ENCODE measurements at places on chromosomes 7 and 10.
A peak's percentile ranks its signal among the peaks of the same experiment; 100 is the strongest.

- DNase-seq: peak; percentile 8
Measured at GRCh38 chr10:7773845-7774801, 13.7 kb downstream of the KIN start.

DNA sequence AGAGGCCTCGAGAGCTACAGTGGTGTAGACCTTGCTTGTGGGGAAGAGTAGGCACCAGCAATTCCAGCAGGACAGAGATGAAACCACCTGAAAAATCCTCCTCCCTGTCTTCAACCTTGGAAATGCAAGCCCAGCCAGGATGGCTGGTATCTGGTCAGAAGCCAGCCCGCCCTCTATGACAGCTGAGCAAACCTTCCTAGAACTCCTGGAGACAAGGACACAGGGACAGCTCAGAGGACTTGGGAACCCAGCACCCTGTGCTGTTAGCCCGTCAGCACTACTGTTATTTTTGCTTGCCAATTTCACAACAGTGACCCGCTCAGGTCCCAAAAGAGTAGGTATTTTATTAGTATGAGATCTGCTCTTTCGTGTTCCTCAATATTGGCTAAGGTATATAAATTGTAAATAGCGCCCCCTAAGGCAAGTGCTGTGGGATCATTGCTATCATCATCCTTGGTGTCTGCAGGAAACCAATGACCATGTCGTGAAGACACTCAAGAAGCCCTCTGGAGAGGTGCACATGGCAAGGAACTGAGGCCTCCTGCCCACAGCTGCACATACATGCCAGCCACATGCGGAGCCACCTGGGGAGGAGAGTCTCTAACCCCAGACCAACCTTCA lies 156.5 kb upstream of the CHST15 start:
- no peak for DNase-seq

DNA sequence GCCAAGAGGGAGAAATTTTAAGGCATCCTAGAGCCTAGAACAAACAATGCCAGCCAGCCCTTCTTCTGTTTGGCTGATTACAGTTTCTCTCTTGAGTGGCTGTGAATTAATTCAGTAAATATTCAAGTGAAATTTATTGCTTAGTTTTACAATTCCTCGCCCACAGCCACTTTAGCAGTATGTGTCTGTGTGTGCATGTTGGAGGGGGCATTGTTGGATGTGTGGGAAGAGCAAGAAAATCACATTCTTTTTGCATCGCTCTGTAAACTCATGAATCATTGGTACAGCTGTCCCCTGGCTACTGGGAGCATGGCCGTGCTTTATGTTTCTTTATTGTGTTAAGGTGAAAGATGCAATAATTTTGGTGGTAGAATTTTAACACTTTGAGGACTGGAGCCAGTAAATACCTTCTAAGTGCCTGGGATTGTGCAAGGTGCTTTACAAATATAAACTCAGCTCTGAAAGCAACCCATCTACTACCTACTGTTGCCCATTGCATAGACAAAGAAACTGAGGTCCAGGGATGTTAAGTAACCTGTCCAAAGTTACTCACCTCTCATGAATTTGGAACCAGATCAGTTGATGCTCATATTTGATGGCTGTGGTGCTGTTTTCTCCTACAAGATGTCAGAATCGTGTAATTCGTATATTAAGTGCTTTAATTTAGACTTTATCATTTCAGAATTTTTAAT lies 89.9 kb upstream of the BTBD16 start:
- no peak for DNase-seq

DNA sequence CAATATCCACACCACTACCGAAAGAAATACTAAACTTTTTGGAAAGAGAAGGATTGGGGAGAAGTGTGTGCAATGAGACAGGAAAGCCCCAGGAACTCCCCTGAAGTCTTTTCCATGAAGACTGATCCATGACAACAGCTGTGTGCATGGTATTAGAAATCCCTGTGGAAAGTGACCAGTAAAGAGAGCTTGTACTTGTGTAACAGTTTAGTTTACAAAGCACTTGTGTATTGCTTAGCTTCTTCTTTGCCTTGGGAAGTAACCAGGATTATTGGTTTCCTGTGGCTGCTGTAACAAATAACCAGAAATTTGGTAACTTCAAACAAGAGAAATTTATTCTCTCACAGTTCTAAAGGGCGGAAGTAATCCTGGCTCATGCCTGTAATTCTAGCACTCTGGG lies 18.8 kb downstream of the TFAM start:
- DNase-seq: no peak

GRCh38 chr7:120733143-120733542 lies 124.8 kb downstream of the TSPAN12 start:
- DNase-seq: no peak

DNA sequence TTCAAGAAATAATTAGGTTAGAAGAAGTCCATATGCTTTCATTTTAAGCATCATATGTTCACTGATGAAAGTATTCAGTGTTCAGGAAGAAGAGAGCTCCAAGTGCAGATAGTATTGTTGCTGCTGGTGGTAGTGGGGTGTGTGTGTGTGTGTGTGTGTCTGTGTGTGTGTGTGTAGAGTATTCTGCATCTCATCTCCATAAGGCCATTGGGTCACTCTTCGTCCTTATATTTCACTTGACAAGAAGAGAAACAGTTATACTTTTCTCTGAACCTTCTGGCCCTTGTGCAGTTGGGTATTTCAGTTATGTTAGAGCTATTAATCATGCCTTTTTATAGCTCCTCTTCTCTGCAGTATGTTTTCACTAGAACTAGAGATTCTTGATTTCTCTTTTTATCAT lies 26.2 kb downstream of the ADAM22 start:
- no peak for DNase-seq

- no peak for DNase-seq
Measured at GRCh38 chr7:78315119-78315518, 516.5 kb downstream of the PHTF2 start.

- no peak for DNase-seq
Measured at GRCh38 chr10:104819731-104820130, 178.6 kb downstream of the SORCS3 start.

GRCh38 chr10:23686722-23687121 lies 247.8 kb downstream of the OTUD1 start:
- no peak for DNase-seq

GRCh38 chr7:102432442-102433218 lies 745 bp upstream of the ORAI2 start:
- no peak for DNase-seq

DNA sequence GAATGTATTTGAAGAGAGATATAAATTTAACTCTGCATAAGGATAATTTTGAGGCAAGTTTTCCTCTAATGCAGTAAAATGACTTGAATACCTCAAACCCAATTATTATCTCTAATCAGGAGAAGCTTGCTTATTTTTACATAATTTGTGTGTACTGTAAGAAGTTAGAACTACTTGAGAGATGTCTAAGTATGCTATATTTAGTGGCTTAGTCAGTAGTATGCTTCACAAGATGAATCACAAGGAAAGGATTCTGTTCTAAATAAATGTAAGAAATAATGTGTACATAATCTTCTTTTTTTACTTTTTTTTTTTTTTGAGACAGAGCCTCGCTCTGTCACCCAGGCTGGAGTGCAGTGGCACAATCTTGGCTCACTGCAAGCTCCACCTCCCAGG lies 13.7 kb downstream of the PHTF2 start:
- DNase-seq: no peak

- no peak for DNase-seq
Measured at GRCh38 chr7:129798616-129799349, 154.0 kb downstream of the UBE2H start.

- DNase-seq: no peak
Measured at GRCh38 chr10:89163265-89163995, 43.7 kb downstream of the CH25H start.

DNA sequence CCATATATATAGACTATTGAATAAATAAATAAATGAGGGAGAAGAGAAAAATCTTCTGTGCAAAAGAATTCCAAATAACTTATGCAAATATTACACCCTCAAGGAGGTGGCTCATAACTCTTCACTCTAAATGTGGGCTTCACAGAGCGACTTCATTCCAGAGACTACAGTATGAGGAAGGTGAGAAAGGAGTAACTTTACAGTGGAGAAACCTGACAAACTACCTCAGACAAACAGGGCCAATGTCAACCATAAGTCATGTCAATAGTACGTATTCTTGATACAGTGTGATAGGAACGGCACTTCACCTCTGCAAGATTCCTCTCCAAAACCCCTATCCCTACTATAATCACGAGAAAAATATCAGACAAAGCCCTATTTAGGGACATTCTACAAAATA lies 158.4 kb upstream of the NAMPT start:
- no peak for DNase-seq

DNA sequence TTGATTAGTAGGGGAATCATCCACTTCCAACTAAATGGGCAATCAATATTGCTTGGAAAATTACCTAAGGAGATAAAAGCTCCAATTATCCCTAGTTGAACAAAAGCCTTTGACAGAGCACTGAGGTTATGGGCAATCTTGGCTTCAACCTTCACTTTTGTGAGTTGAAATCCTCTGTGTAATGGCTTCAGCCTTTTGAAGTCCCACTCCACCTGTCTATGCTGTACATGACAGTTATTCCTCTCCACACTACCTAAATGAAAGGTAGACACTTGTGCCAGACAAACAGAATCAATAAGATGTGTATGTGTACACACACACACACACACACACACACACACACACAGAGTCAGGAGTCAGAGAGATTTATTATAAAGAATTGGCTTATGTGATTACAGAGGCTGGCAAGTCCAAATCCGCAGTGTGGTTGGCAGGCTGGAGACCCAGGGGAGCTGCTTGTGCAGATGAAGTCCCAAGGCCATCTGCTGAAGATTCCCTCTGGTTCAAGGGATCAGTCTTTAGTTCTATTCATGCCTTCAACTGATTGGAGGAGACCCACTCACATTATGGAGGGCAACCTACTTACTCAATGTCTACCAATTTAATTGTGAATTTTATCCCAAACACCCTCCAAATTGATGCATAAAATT lies 164.8 kb upstream of the CDC14C start:
- no peak for DNase-seq

GRCh38 chr7:74519395-74519794 lies 65.7 kb downstream of the GTF2IRD1 start:
- DNase-seq: no peak

DNA sequence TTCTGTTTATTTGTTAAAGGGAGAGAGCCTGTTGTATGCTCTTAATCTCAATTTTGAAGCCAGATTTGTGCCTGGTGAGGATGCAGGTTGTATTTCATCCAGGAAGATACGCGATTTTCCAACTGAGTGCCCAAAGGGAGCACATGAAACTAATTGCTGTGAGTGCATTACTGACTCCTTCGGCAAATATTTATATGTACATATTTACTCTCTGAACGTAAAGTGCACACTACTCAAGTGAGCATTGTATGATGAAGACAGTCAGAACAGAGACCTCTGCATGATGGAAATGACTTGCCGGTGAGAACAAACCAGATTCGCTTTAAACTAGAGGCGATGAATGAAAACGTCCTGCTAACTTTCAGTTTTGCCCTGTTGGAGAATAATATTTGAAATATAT lies 130.1 kb downstream of the MALRD1 start:
- DNase-seq: no peak

- no peak for DNase-seq
Measured at GRCh38 chr7:35007768-35008167, 29.5 kb downstream of the DPY19L1 start.

- DNase-seq: no peak
Measured at GRCh38 chr7:119572132-119572531, 700.8 kb upstream of the KCND2 start.

DNA sequence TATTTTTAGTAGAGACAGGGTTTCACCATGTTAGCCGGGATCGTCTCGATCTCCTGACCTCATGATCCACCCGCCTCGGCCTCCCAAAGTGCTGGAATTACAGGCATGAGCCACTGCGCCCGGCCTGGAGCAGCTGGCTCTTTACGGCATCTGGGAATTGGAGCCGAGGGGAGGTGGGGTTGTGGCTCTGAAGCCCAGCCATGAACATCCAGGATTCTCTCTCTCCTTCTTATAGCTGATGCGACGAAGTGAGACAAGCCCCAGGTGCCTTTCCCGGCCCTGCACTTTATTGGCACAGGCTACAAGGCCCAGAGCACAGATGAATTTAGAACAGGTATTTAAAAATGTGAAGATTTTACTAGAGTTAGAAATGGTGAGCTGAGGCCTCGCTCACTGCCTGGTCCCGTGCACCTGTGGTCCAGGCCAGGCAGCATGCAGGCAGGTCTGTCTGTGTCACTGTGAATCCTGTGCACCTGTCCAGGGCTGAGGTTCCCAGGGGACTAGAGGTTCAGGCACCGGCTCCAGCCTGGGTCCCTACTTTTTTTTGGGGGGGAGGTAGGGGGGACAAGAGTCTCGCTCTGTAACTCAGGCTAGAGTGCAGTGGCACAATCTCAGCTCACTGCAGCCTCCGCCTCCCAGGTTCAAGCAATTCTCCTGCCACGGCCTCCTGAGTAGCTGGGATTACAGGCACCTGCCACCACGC lies 379.7 kb upstream of the FOXK1 start:
- no peak for DNase-seq

GRCh38 chr7:127995881-127996215 lies 35.4 kb downstream of the LRRC4 start:
- no peak for DNase-seq

DNA sequence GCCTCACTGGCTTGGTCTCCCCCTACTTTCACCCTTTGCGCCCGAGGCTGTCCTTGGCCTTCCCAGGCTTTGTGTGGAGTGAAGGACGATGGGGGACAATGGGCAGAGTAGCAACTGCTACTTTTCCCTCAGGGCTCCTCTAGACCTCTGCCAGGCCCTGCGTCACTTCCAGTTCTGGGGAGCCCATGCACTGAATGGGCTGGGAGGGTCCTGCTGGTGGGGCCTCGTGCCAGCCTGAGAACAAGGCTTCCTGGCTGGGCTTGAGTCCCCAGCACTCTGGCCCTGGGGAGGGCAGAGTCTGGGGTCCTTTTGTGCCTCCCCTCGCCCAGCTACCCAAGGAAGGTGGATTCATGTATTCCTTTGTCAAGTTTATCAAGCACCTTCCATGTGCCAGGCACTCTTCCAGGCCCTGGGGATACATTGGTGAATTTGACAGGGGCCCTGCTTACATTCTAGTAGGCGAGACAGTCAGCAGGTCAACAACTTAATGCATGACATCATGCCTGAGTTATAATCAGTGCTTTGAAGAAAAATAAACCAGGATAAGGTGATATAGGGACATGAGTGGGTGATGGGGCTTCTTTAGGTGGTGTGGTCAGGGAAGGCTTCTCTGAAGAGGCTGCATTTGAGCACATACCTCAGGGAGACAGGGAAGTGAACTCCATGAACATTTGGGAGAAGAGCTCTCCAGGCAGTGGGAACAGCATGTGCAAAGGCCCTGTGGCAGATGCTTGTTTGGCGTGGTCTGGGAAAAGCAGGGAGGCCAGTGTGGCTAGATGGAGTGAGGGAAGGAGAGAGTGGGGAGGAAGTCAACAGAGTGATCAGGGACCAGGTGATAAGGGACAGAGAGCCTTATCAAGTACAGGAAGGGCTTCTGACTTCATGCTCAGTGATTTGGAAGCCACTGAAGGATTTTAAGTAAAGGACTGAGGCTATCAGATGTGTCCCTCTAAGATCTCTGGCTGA lies 14.1 kb downstream of the ZMIZ1 start:
- DNase-seq: no peak

- DNase-seq: no peak
Measured at GRCh38 chr7:47816647-47817046, 131.6 kb downstream of the PKD1L1 start.

Measured in NCI-H2029 treated with DMSO at 0.1 percent for 48 hours (cell line).